GM03348 (cell line): ENCODE measurements at places on chromosomes 16 and 17.

GRCh38 chr17:65820306-65820705 is 258.9 kb upstream of the AXIN2 start:
- DNase-seq: no peak

DNA sequence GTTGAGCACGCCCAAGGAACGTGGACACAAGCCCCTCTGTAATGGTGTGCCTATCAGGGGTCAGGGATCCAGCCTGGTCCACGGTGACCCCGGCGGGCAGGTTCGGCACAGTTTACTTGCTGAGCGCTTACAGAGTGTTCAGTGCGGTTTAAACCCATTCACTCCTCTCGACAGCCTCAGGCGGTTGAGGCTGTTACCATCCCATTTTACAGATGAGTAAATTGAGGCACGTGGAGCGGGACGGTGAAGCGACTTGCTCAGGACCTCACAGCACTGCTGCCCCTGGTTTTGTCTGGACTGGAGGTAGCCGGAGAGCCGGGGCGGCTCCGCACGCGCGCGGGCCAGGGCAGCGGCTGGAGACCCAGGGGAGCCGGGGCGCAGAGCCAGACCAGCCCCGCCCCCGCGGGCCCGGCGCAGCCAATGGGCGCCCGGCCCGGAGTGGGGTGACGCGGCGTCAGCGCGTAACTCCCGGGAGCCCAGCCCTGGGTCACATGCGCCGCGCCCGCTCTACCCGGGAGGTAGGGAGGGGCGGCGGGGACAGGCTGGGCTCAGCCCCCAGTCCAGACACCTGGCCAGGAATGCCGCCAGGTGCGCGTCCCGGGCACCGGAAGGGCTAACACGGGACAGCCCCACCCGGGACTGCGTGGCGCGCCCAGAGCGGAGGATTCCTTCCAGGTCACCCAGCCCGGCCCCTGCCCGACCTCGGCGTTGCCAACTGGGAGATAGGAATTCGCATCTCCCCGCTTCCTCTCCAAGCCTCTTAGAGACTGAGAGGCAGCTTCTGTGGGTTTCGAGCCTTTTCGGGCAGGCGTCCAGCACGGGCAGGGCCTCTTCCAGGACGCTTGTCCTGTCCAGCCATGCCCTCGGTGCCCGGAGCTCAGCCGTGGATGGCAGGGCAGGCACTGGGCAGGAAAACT is 3.3 kb upstream of the SREBF1 start:
- DNase-seq: peak; percentile 97

- no peak for DNase-seq
These were observed 110.1 kb downstream of the ADAMTS18 start for GRCh38 chr16:77324729-77325128.

DNA sequence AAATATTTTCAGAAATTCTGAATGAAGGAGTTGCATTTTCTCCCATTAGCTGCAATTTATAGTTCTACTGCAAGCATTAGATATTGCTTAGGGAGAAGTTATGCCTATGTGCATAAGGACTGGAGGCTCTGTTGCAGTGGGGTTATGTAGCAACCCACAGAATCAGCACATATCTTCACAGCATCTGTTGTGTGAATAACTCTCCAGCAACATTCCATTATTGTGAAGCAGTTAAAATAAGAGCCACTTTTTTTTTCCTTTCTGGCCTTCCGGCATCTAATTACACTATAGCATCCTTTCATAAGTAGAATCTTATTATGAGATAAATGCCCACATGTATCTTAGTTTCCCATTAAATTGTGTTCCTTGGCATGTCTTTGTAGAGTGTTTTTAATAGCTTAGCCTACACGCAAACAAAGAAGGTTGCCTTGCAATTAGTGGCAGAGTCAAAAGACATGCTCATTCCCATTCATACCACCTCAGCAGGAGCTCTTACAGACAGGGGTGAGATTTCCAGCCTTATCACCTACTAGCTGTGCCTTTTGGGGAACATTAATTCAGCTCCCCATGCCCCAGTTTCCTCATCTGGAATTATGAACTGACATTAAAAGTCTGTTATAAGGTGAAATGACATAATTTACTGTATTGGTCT is 596.0 kb upstream of the GOT2 start:
- peak; percentile 17 for DNase-seq

- no peak for DNase-seq
These were observed 195.2 kb upstream of the CNTNAP4 start for GRCh38 chr16:76081967-76082366.

DNA sequence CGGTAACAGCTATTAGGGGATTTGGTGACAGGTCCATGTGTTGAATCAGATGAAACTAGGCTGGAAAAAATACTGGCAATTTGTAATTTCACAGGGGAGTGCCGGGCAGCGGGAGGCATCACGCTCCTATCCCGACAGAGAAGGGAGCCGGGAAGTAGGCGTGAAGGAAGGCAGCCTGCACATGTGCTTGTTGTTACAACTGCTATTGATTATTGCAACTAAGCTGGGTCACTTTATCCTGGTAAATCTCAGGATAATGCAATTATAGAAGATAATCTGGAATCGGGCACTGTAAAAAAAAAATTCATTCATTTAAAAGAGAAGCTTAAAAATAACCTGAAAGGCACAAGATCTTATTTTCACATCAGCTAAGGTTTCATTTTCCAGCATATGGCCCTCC is 180.6 kb downstream of the FOXL1 start:
- DNase-seq: no peak
